ENCODE measurements at places on chromosomes 2 and 18. TPM values are rescaled to one million over a fixed set of nuclear protein-coding genes. Genes with fewer than 3 reads are reported as not detected.

Gene ZNF519
- total RNA-seq, result 4.7 TPM

Gene PCARE
- not detected for total RNA-seq

Gene SLC14A1
- total RNA-seq, result 21.7 TPM

Gene PRSS56
- total RNA-seq, result not detected

Gene EVA1A
- 89.2 TPM for total RNA-seq

Gene ABCA12
- under 0.01 TPM for total RNA-seq

Measured in IMR-90 (cell line).